ENCODE measurements at places on chromosomes 3 and 15.
A peak's percentile ranks its signal among the peaks of the same experiment; 100 is the strongest.

GRCh38 chr3:121722411-121722810 lies 27.1 kb downstream of the GOLGB1 start:
- DNase-seq = no peak

GRCh38 chr3:170864525-170865208 lies 5.3 kb downstream of the RPL22L1 start:
- DNase-seq = no peak

DNA sequence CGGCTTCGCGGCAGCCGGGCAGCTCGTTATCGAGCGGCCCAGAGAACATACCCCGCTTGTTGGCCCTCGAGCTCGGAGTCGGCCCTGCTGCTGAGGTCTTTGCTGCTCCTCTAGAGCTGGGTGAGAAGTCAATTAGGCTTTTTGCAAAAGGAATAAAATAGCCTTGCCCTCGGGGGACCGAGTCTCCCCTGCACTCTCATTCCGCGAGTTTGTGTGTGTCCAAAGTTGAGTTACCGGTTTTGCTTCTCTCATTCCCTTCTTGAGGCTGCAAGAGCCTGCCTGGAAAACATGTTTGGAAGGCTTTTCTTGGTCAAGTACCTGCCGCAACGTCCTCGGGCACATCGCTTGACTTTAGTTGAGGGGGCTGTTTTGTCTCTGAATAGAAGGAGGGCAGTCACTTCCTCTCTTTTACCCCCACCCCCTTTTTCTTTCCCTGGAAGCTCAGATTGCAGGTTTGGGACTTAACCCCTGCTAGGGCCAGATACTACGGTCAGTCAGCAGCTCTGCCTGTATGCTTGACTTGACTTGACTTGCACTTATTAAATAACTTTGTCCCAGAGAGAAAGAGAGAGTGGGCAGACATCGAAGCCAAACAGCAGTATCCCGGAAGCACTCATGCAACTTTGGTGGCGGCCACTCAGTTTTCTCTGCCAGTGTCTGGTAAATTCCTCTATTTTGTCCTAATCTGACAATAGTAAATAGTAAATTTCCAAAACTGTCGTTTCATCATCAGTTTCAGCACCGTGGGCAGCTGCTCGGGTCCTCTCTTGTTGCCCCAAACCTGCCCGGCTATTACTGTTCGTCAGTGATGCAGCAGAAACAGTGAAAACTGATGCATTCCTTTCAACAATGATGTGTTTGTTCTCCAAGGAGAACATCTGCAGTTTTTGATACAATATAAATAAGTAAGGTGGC lies 609 bp downstream of the RNF13 start:
- DNase-seq = peak; percentile 4

GRCh38 chr3:109188741-109189140 lies 52.2 kb downstream of the C3orf85 start:
- no peak for DNase-seq

GRCh38 chr3:172651936-172652625 lies 58.8 kb downstream of the NCEH1 start:
- DNase-seq = no peak

DNA sequence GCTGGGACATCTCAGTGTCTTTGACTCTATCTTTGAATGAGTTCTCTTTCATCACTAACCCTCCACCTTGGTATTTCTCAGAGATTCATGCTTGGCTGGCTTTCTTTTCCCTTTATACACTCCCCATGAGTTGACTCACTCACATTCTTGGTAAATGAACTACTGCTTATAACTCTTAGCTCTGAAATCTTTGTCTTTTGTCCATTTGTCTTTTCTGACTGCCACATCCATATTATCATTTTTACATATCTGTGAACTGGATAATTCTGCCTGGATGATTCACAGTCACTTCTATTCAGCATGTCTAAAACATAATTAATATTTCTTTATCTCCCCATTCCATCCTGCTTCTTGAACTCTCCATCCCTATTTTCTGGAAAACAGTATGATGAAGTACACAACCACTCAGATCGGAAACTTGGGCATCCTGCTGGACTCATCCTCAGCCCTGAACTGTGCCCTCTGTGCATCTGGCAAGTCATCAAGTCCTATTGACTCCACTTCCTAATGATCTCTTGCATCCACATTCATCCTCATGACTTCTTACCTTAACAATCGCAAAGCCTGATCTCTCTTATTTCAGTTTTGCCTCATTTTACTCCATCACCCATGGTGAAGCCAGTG lies 66.9 kb downstream of the KCNAB1 start:
- no peak for DNase-seq

GRCh38 chr3:33067484-33067883 lies 29.5 kb downstream of the GLB1 start:
- DNase-seq = no peak

GRCh38 chr3:127212231-127212630 lies 19.3 kb downstream of the PRR23E start:
- no peak for DNase-seq
